Fibroblast of lung (primary cell): ENCODE measurements at places on chromosomes 1 and 21.
A peak's percentile ranks its signal among the peaks of the same experiment; 100 is the strongest.

DNA sequence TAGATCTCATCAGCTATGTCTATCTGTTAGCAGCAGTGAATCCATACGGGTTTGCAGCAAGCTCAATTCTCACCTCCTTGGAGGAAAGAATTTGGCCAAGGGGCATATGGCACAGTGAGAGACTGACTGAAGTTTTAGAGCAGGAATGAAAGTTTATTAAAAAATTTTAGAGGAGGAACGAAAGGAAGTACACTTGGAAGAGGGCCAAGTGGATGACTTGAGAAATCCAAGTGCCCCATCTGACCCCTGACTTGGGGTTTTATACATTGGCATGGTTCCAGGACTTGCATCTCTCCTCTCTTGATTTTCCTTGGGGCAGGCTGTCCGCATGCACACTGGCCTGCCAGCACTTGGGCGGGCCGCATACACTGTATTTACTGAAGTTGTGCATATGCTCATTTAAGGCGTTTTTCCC lies 9.2 kb upstream of the OSBPL9 start:
- H3K4me1 ChIP-seq = peaks cover 4% of the 10 kb centered on the region
- peak; percentile 62 for DNase-seq
- H3K27ac ChIP-seq = no peak overlapping the region
- no peak overlapping the region for H3K4me3 ChIP-seq

DNA sequence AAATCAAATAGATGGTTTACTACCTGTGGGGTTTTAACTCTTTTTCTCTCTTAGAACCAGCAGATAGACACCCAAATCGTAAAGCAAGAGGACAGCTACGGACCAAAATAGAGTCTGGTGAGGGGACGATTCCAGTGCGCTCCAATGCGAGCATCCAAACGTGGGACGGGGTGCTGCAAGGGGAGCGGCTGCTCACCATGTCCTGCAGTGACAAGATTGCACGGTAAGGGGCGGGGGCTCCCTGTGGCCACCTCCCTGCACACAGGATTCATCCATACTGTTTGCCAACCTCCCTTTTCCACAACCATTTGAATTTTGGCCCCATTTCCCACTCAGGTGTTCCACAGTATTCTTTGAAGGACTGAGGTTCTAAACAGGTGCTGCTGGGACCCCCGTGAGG lies 102.8 kb downstream of the POFUT2 start:
- no peaks in the 10 kb centered on the region for H3K27me3 ChIP-seq
- no peak overlapping the region for H3K4me3 ChIP-seq
- no peak for DNase-seq

DNA sequence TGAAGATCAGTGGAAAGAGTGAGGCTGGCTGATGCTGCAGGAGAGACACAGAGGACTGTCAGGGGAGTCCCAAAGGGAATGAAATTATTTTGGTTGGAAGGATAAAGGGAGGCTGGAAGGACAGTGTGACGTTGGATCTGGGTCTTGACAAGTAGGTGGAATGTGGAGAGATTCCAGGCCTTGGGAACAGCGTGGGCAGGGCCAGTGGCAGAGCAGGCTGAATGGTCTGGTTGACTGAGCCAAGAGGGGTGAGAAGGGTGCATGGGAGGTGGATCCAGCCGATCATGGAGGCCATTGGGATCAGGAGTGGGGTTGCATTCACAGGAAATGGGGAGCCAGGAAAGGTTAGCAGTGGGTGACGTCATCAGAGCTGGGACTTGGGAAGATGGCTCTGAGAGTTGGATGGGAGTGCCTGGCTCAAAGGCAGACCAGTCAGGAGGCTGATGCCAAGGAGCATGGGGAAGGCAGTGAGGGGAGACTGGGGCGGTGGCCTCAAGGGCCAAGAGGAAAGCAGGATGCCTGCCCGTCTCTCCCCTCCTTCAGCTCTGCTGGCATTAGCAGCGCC lies 146.2 kb upstream of the VAMP3 start:
- no peak overlapping the region for H3K4me3 ChIP-seq
- no peak overlapping the region for H3K27ac ChIP-seq
- no peaks in the 10 kb centered on the region for H3K4me1 ChIP-seq
- no peaks in the 10 kb centered on the region for H3K27me3 ChIP-seq

DNA sequence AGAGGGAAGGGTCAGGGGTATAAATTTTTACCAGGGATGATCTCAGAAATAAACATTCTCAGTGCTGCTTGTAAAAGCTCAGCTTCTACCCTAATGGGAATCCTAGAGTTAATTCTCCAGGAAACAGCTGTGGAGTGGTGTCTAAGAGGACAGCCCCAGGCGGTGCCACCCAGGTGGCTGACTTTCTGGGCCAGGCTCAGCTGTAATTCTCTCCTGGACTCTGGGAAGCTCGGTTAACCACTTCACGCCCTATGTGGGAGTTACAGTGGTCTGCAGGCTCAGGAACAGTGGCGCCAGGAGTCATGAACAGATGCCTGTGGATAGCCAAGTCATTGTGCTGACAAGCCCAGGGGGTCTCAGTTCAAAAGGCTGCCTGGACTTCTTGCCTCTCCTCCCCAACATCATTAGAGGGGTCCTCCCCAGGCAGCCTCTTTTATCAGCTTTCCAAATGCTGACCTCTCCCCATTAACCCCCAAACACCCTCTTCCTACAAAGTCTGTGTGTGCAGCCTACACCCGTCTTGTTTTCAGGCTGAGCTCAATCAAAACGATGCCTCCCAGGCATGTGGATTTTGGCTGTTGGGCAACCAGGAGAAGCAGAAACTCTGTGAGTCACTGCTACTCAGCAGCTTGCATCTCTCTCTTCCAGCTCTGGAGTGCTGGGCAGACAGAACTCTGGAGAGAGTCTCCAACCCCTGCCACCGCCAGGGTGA lies 1.2 kb downstream of the HHIPL2 start:
- peaks cover 2% of the 10 kb centered on the region for H3K4me1 ChIP-seq
- peak overlapping the region; percentile 47 for H3K27ac ChIP-seq
- peak; percentile 80 for DNase-seq

- no peaks in the 10 kb centered on the region for H3K4me1 ChIP-seq
- no peak overlapping the region for H3K27ac ChIP-seq
- no peaks in the 10 kb centered on the region for H3K27me3 ChIP-seq
- no peak for DNase-seq
- H3K4me3 ChIP-seq = no peak overlapping the region
- H3K36me3 ChIP-seq = no peaks in the 10 kb centered on the region
Measured at GRCh38 chr1:11500881-11501280, 21.9 kb downstream of the DISP3 start.

- H3K27me3 ChIP-seq = no peaks in the 10 kb centered on the region
- H3K4me1 ChIP-seq = no peaks in the 10 kb centered on the region
- no peak overlapping the region for H3K4me3 ChIP-seq
- H3K36me3 ChIP-seq = peaks cover 32% of the 10 kb centered on the region
Measured at GRCh38 chr1:31657972-31658510, 13.4 kb upstream of the PEF1 start.

DNA sequence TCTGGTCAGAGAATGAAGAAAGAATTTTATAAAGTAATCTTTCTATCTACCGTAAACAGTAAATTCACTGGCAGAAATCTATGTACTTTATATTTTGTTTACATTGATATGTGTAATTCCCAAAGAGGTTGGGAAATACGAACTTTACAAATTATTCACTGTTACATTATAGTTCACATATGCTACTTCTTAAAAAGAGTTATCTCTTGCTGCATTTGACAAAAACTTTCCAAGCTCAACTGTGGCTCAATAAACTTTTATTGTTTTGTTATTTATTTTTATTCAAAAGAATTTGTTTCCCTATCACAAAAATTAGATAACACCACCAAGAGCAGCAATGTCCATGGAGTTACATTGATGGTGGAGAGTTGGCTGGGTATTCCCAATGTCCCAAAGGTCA lies 201.2 kb upstream of the TNR start:
- no peak for DNase-seq
- H3K4me3 ChIP-seq = no peak overlapping the region
- H3K27ac ChIP-seq = no peak overlapping the region
- no peaks in the 10 kb centered on the region for H3K36me3 ChIP-seq
- no peaks in the 10 kb centered on the region for H3K27me3 ChIP-seq

DNA sequence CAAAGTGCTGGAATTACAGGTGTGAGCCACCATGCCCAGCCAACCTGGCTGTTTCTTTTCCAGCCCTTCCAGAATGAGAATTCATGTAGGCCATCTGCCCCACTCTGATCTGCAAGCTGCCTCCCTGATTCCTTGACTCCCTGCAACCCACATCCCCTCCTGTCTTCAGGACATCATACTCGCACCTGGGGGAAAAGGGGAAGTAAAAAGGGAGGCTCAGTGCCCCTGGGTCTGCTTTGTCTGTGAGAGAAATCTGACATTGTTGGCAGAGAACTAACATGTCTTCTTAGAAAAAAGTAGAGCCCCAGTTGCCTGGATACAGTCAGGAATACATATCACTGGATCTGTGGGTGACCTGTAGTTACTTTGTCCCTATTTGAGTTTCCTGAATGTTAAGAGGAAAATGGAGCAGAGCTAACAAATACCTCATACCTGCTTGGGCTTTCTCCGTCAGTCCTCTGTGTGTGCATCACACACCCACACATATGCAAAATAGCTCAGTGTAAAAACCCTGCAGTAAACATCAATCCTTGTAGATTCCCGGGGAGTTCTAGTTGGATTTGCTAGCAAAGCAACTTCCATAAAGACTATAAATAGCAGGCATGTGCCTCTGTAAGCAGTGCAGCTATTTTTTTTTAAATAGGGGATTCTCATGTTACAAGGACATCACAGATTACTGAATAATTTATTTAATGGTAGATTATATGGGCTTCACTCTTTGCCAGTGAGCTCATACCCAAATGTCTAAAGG lies 62.9 kb downstream of the TEX35 start:
- peak; percentile 49 for DNase-seq
- H3K27me3 ChIP-seq = no peaks in the 10 kb centered on the region
- no peaks in the 10 kb centered on the region for H3K36me3 ChIP-seq
- no peak overlapping the region for H3K27ac ChIP-seq
- no peak overlapping the region for H3K4me3 ChIP-seq
- no peaks in the 10 kb centered on the region for H3K4me1 ChIP-seq

GRCh38 chr1:172679000-172679772 lies 20.3 kb downstream of the FASLG start:
- no peaks in the 10 kb centered on the region for H3K27me3 ChIP-seq
- H3K4me3 ChIP-seq = no peak overlapping the region
- H3K27ac ChIP-seq = no peak overlapping the region
- H3K36me3 ChIP-seq = no peaks in the 10 kb centered on the region
- DNase-seq = no peak

DNA sequence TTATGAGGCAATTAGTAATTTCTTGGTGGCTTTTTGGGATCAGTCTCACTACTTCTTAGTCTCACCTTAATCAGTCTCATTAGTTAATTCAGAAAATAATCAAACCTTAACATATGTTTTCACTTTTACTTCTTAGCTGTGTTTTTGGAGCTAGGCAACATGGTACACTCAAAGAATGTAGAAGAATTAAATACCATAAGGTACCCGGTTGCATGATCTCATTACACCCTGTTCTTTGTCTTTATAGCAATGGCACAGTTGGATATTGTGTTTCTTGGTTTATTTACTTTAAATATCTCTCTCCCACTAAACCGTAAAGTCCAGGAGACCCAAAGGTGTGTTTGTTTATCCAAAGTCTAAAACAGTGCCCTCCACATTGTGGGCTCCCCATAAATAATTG lies 132.3 kb downstream of the TNFSF18 start:
- H3K27me3 ChIP-seq = no peaks in the 10 kb centered on the region
- H3K4me1 ChIP-seq = peaks cover 33% of the 10 kb centered on the region
- DNase-seq = no peak
- no peak overlapping the region for H3K4me3 ChIP-seq
- no peaks in the 10 kb centered on the region for H3K36me3 ChIP-seq

GRCh38 chr1:61427510-61427909 lies 297.4 kb downstream of the TM2D1 start:
- no peaks in the 10 kb centered on the region for H3K27me3 ChIP-seq
- H3K4me3 ChIP-seq = no peak overlapping the region

DNA sequence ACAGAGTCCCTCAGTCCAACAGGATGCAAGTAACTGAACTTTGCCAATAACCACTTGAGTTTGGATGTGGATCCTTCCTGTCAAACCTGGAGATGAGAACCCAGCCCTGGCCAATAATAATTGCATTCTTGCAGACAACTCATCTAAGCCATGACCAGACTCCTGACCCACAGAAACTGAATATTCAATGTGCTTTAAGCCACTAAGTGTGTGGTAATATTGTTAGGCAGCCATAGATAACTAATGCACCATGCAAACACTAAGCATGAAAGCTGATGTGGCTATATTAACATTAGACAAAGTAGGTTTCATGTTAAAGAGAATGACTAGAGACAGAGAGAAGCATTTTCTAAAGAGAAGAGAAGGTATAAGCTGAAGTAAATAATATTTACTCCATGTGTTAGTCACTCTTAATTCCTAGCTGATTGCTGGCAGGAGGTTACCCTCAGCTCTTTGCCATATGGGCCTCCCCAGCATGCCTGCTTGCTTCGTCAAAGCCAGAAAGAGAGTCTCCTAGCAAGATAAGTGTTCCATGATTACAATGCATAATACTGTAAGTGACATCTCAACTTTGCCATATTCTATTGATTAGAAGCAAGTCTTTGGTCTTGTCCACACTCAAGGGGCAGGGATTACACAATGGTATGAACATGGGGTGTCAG lies 276.4 kb upstream of the PLXNA2 start:
- H3K4me1 ChIP-seq = no peaks in the 10 kb centered on the region
- DNase-seq = no peak
- H3K4me3 ChIP-seq = no peak overlapping the region
- H3K27ac ChIP-seq = no peak overlapping the region
- no peaks in the 10 kb centered on the region for H3K36me3 ChIP-seq
- no peaks in the 10 kb centered on the region for H3K27me3 ChIP-seq

GRCh38 chr21:38897532-38898421 lies 92.0 kb downstream of the ETS2 start:
- H3K27me3 ChIP-seq = no peaks in the 10 kb centered on the region
- H3K4me1 ChIP-seq = no peaks in the 10 kb centered on the region
- no peak for DNase-seq
- H3K4me3 ChIP-seq = no peak overlapping the region
- no peak overlapping the region for H3K27ac ChIP-seq

DNA sequence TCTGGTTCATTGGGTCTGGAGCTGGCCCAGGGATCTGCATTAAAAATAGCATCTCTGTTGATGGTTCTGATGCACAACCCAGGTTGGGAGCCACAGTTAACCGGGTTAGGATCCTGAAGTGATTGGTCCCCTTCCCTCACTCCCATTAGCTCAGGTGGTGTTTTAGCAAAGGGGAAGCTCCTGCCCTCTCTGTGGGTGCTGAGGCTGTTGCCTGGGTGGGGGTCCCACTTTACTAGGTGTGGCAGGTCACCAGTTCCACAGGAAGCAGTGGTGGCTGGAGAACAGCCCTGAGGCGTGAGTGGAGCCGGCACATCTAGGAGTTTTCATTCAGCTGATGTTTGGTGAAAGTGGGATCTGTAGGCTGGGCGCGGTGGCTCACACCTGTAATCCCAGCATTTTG lies 86.5 kb downstream of the MAN1C1 start:
- no peak for DNase-seq
- no peak overlapping the region for H3K27ac ChIP-seq
- H3K4me1 ChIP-seq = peaks cover 27% of the 10 kb centered on the region
- no peak overlapping the region for H3K4me3 ChIP-seq
- H3K27me3 ChIP-seq = no peaks in the 10 kb centered on the region
- no peaks in the 10 kb centered on the region for H3K36me3 ChIP-seq
